ENCODE measurements at places on chromosomes 16 and 17. TPM values are rescaled to one million over a fixed set of nuclear protein-coding genes. Genes with fewer than 3 reads are reported as not detected.

DNA sequence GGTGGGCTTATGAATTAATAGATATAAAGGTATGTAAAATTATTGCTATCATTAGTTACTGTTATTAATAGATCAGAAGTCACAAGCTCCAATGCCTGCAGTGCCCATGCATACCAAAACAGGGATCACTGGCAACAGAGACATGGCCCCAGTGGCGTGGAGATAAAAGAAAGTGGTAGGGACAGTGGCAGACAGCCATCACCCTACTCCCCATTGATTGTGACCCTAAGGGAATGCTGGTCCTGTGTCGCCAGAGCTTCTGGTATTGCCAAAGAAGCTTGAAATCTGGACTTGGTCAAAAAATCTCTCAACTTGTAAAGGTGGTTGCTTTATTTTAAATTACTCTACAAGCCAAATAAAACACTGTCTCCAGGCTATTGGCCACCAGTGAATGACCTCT, 279.1 kb downstream of the IRX3 start:
- no peak for DNase-seq

- DNase-seq = no peak
Observed at GRCh38 chr17:68507576-68507975, 4.7 kb upstream of the PRKAR1A start.

GRCh38 chr17:1515640-1516387, 598 bp downstream of the INPP5K start:
- no peak for DNase-seq

GRCh38 chr16:24986512-24987303, 28.5 kb downstream of the ARHGAP17 start:
- no peak for DNase-seq

SLC47A1 gene
- total RNA-seq = 17.0 TPM

DNA sequence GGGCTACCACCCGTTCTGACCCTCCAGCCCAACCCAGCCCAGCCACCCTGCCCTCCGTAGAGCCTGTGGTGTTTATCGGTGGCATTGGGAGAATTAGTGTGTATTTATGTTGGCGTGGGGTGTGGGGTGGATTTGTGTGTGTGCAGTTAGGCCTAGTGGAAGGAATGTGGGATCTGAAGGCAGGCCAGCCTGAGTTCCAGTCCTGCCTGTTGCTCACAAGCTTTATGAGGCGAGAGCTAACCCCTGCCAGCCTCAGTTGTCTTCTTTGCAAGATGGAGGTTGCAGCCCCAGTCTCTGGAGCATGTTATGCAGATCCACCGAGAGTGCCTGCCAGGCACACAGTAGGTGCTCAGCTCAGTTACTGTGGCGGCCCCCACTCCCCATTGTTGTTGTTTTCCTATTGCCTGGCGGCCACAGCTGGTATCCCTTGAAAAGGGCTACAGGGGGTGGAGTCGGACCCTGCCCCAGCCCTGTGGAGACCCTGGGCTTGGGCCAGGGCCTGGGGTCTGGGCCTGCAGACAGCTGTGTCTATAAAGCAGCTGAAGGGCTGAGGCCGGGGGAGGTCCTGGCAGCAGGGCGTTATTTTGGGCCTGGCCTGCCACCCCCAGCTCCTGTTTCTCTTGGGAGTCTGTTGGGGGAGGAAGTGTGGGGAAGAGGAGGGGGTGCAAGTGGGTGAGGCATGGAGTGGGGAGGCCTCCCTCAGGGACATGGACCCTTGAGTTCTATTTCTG, 5.1 kb downstream of the ERBB2 start:
- peak; percentile 30 for DNase-seq

P3H4 gene
- 41.0 TPM for total RNA-seq

- no peak for DNase-seq
Observed at GRCh38 chr16:4522051-4522581, 16.5 kb downstream of the CDIP1 start.

ARHGAP23 gene
- 89.2 TPM for total RNA-seq

OSGIN1 gene
- total RNA-seq = 16.2 TPM

GRCh38 chr17:44840936-44841335, 6.7 kb upstream of the HIGD1B start:
- DNase-seq = no peak

TXNL4B gene
- 3.7 TPM for total RNA-seq

DNA sequence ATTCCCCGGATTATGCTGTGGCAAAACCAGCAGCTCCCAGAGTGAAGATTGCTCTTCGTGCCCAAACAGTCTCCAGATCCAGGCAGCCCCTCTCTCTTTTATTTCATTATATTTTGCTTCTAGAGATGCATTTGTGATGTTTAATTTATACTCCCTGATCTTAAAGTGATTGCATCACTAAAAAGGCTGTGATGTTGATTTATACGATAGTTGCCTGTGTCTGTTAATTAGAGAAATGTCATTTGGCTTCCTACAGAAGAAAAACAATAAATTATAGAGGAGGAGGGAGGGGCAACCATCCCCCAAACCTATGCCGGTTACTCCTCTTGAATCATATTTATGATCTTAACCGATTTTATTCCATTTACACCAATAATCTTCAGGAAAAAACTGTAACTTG, 615.3 kb downstream of the TOX3 start:
- no peak for DNase-seq

Measured in thoracic aorta (tissue), 2 donors.